ENCODE measurements at places on chromosomes 12 and 14.

DNA sequence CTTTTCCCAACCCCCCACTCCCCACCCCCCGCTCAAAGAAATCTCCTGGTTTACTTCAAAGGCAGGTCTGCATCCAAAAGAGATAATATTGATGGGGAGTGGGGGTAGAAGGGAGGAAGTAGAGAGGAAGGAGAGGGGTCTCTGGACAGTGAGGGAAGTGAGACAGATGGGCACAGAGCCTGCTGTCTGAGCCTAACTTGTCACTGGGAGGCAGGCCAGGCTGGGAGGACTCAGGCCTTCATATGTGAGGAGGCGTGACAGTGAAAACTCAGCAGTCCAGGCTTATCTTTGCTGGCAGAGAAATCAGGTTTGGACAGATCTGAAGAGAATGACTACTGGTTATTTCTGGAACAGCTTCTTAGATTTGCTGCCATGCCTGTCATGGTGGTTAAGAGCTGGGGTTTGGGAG is 192.3 kb downstream of the NUAK1 start:
- H3K27ac ChIP-seq: no peak overlapping the region
- no peak overlapping the region for H3K4me3 ChIP-seq
- no peaks in the 10 kb centered on the region for H3K36me3 ChIP-seq
- no peaks in the 10 kb centered on the region for H3K27me3 ChIP-seq

GRCh38 chr12:102376181-102376747 is 104.1 kb downstream of the IGF1 start:
- no peak for DNase-seq
- H3K36me3 ChIP-seq: no peaks in the 10 kb centered on the region
- no peak overlapping the region for H3K4me3 ChIP-seq
- no peaks in the 10 kb centered on the region for H3K27me3 ChIP-seq
- no peaks in the 10 kb centered on the region for H3K4me1 ChIP-seq

GRCh38 chr12:94733727-94734126 is 83.4 kb upstream of the TMCC3 start:
- DNase-seq: no peak
- no peak overlapping the region for H3K27ac ChIP-seq
- no peak overlapping the region for H3K4me3 ChIP-seq
- H3K36me3 ChIP-seq: no peaks in the 10 kb centered on the region
- no peaks in the 10 kb centered on the region for H3K27me3 ChIP-seq
- peaks cover 7% of the 10 kb centered on the region for H3K4me1 ChIP-seq

GRCh38 chr12:52076811-52077210 is 2.7 kb upstream of the SMIM41 start:
- H3K27me3 ChIP-seq: no peaks in the 10 kb centered on the region
- no peak overlapping the region for H3K4me3 ChIP-seq
- peaks cover 38% of the 10 kb centered on the region for H3K4me1 ChIP-seq
- H3K27ac ChIP-seq: no peak overlapping the region
- H3K36me3 ChIP-seq: peaks cover 17% of the 10 kb centered on the region

GRCh38 chr12:30753751-30754382 is 884 bp downstream of the CAPRIN2 start:
- no peak for DNase-seq
- H3K4me1 ChIP-seq: peaks cover 54% of the 10 kb centered on the region
- no peak overlapping the region for H3K27ac ChIP-seq
- no peaks in the 10 kb centered on the region for H3K36me3 ChIP-seq

DNA sequence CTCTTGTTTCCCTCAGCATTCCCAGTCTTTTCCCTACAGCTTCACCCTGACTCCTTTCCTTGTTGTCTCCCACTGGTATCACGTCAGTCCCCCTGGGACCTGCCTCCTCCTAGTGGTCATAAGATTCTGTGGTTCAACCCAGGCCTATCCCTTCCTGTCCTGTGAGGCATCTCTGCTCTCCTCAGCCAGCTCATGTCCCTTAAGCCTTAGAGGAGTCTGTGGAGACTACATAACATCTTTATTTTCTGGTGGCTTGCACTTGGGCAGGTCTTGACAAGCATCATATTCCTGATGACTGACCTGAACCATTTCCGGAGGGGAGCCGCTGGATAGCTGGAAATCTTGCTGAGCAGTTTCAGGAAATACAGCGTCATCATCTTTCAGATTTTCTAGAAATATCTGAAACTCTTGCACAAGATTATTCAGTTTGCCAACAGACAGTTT is 688 bp downstream of the C12orf71 start:
- H3K36me3 ChIP-seq: no peaks in the 10 kb centered on the region
- H3K27me3 ChIP-seq: no peaks in the 10 kb centered on the region
- DNase-seq: no peak
- no peaks in the 10 kb centered on the region for H3K4me1 ChIP-seq
- H3K27ac ChIP-seq: no peak overlapping the region

DNA sequence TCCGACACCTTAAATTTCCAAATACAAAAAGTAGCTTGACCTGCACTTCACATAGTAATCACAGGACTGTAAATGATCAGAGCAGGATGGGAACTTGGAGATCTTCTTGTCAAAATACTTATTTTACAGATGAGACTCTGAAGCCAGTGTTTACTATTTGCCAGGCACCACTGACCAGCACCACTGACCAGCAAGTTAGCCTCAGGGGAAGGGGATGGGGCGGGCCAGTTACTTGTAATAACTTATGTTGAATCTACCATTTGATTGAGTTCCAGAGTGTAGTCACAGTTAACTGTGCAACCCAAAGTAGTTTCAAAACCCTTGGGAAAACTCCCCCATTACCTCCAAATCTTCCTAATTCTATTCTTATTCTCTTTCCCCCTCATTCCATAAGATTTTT is 278.4 kb downstream of the PCNX1 start:
- no peaks in the 10 kb centered on the region for H3K4me1 ChIP-seq
- H3K36me3 ChIP-seq: no peaks in the 10 kb centered on the region
- no peak overlapping the region for H3K4me3 ChIP-seq
- DNase-seq: no peak

- DNase-seq: peak; percentile 80
- H3K36me3 ChIP-seq: no peaks in the 10 kb centered on the region
- peaks cover 40% of the 10 kb centered on the region for H3K4me1 ChIP-seq
- peak overlapping the region; percentile 63 for H3K4me3 ChIP-seq
These were observed 598 bp downstream of the KDM2B start for GRCh38 chr12:121579981-121580868.
